ENCODE measurements at places on chromosomes 1 and 21.

DNA sequence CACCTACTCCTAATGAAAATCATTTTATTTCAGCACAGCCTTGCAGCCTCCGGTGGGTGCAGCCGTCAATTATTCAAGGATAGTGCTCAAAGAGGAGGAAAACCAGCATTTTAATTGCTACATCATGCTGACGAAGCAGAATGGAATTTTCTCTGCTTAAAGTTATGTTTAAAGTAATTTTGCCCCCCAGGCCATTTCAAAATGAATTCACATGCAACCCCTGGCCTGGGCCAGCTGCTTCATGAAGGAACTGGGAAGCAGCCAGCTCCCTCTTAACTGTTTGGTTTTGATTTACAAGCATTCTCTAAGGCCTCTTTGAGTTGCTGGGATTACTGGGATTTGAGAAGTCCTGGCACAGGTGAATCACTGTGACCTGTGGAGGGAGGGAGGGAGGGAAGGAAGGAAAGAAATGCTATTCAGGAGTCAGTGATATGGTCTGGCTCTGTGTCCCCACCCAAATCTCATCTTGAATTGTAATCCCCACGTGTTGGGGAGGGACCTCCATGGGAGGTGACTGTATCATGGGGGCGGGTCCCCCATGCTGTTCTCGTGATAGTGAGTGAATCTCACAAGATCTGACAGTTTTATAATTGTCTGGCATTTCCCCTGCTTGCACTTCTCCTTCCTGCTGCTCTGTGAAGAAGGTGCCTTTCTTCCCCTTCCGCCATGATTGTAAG lies 66.0 kb downstream of the PGBD5 start:
- no peak for DNase-seq

DNA sequence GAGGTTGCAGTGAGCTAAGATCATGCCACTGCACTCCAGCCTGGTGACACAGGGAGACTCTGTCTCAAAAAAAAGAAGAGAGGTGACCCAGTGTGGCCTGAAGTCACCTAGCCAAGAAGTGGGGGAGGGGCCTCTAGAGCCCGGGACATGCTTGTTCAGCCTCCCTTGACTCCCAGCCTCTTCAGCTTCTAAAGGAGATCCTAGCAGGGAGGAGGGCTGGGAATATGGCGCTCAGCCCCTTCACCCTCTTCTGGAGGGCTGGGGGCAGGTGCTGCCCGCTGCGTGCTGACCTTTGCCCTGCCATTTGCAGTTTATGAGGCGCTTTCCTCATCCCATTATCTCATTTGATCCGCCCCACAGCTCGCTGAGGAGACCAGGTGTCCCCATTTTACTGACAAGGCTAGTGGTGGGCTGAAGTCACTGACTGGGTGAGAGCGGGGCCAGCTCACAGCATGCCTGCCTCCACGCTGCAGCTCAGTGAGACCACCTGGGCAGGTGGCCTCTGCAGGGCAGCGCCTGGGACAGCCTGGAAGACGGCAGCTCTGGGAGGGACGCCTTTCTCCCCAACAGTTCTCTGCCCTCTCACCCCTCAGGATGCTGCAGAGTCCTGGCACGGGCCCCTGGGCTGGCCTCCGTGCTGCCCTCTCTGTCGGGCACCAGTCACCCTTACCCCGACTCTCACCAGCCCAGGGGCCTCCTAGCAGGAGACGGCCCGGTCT lies 7.5 kb downstream of the ELF3 start:
- no peak for DNase-seq

- no peak for DNase-seq
Measured at GRCh38 chr21:33988237-33989017, 72.8 kb upstream of the ATP5PO start.

GRCh38 chr1:113536182-113536780 lies 146.0 kb downstream of the MAGI3 start:
- peak; percentile 15 for DNase-seq

DNA sequence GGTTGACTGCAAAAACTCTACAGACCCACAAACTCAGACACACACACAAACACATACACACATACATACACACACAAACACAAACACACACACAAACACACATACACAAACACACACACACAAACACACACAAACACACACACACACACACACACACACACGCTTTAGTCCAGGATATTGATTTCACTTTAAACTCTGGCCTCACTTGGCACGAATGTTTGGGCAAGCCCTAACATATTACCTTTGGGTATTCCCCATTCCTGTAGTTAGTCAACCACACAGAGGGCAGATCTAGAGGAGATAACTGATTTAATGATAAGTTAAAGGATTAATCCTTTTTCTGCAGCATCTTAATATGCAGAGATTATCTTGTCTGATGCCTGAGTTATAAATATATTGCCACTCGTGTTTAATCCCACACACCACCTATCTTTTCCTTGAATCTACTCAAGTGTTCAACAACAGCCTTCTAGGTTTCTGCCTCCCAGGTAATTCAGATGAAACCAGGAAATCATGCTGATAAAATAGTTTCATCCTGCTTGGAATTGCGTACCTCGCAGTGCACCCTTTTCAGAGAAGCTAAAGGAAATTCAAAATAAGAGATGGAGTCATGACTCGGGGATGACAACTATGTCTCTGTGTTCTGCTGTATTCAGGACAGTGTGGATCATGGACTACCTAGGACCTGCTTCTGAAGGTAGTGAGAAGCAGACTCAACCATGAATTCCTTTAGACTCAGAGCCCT lies 14.5 kb upstream of the RUNX1 start:
- no peak for DNase-seq

- no peak for DNase-seq
Measured at GRCh38 chr21:19322360-19322759, 918.8 kb upstream of the TMPRSS15 start.

DNA sequence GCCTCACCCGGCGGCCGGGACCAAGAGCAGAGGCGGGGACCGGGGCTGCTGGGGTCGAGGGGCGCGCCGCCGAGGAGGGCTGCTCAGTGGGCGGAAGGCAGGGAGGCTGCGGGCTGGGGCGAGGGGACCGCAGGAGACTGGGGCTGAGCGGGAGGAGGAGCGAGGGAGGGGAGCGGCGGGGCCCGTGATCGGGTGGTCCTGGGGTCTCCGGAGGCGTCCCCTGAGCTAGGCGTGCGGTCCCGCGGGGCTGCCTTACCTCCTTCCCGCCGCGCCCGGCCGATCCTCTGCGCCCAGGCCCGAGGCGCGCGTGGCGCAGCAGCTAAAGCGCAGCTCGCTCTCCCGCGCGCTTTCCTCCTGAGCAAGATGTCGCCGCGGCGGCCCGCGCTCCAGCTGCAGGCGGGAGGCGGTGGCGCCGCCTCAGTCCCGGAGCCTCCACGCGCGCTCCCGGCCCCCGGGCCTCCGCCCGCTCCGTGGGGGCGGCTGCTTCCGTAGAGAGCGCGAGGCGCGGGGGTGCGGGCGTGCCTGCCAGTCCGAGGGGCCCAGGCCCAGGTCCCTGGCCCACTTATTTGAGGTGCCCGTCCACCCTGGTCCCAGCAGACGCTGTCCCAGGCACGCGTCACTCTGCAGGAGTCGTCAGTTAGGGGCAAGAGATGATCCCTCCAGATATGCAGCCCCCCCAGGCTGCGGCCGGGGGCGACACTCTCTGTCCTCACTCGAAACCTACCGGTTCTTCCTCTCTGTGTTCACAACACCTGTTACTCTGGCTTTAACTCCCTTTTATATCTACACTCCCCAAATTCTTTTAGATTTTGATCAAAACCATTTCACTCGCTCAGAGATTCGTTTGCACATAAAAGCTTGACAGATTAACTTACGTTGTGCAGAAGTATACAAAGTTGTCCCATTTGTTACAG lies at the start of gene CCSAP:
CCSAP (minus strand) TSS at position 392 of the 914 bp plus-strand sequence. CDS start 582 bp downstream, outside the sequence.
- DNase-seq: peak; percentile 58

- DNase-seq: peak; percentile 30
Measured at GRCh38 chr21:32626621-32627196, 14.5 kb upstream of the CFAP298 start.

DNA sequence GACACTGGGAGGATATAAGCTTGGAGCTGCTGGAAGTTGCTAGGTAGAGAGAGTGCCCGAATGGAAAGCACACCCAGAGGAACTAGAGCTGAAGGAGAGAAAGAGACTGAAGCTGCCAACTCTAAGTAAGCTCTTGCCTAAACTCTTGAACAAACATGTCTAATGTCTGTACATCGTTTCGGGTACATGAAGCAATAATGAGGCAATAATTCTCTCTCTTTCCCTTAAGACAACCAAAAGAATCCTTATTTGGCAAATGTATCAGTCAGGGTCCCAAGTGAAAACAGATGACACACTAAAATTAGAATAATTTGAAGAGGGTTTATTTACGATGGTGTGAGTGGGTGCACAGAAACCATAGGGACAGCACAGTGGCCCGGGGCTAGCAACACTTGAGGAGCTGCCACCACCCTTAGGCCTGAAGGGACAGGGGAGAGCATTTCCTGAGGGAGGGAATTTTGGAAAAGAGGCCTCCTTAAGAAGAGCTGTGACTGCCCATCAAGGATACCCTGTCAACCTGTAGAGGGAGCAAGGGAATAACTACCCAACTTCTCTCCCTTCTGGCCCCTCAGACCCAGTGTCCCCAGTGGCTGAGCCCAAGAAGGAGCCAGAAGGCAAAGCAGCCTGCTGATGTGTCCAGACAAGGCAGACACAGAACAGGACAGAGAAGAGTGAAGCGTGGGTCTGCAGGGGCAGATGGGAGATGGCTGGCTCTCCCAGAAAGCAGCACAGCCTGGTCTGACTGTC lies 36.1 kb upstream of the KHDRBS1 start:
- DNase-seq: peak; percentile 70

DNA sequence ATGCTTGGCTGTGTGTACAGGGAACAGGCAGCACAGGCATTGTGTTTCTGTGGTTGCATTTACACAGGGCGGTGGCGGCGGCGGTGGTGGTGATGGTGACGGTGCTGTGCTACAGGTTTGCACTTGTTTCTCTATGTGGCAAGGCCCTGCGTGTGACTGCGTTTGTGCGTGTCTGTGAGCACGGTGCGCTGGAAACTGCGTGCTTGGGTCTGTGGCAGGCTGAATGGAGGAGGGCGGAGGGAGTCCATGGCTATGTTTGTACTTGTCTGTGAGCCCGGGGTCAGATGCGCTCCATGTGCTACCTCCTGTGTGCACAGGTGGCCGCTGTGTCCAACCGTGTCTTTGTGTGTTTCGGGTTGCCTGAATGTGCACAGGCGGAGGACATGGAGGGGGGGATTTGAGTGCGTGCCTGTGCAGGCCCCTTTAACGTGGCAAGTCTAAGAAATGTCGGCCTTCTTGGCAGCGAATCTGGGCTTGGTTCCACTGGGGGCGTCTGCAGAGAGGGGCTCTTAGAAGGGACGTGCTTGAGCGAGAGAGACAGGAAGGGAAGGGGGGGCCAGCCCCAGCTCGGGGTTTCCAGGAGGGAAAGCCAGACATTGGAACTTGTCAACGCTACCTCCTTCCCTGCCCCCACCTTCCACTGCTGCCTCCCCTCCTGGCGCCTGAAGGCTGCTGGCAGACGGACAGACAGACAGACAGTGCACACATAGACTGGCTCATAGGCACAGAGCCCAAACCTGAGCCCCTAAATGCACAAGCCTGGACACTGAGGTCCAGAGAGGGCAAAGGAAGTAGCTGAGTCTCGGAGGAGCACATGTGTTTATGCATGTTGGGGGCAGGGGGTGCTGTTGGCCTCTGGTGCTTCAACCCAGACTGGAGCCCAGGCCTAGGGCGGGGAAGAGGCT lies 32.7 kb upstream of the WASF2 start:
- peak; percentile 44 for DNase-seq

DNA sequence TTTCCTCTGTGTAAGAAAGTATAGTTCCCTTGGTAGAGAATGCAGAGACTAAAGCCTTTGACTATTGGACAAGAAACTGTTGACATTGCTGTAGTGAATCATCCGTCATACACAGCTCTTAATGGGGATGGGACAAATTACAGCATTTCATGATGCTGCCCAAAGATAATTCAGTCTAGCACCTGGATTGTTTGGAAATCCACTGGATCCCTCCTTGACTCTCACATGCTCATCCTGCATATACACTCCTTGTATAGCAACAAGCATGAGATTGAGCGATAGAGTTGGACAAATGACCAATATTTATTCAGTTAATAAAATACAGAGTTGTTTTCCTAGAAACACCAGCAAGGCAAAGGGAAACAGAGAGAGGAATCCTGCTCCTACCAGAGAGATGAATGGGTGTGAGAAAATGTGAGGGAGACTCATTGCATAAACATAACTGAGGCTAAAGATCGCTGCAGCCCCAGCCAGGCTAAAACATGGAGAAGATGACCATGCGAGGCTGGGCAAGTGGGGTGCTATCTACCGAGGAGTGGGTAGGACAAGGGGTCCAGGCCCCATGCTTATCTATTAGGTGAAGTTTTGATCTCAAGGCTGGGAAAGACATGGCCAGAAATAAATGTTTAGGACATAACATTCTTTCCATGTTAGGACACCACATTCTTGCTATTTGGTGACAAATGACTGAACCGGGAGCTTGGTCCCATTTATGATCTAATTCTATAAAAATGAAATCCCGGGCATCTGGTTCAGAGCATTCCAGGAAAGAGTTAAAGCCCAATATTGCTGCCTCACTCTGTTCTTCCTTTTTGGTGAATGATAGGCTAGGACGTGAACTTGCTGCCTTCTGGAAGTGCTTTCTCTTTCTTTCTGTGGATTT lies 153.2 kb downstream of the TGFB2 start:
- peak; percentile 61 for DNase-seq

- no peak for DNase-seq
Measured at GRCh38 chr1:8870103-8870502, 8.4 kb downstream of the ENO1 start.

DNA sequence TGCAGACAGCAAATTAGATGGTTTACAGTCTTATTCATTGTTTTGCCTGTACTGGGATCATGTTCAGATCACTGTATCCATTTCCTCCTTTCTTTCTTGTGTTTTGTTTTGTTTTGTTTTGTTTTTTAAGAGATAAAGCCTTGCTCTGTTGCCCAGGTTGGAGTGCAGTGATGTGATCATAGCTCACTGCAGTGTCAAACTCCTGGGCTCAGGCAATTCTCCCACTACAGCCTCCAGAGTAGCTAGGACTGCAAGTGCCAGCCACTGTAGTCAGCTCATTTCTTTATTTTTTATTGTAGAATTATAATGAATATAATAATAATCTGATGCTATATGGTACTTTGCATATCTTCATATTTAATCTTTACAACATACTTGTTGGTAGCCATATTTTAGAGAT lies 403.7 kb upstream of the B3GALT2 start:
- no peak for DNase-seq

GRCh38 chr1:54151013-54151412 lies 1.8 kb downstream of the CDCP2 start:
- no peak for DNase-seq

GRCh38 chr1:151942882-151943281 lies 33.6 kb upstream of the THEM4 start:
- DNase-seq: no peak

- DNase-seq: no peak
Measured at GRCh38 chr21:26637201-26637745, 64.2 kb upstream of the CYYR1 start.

DNA sequence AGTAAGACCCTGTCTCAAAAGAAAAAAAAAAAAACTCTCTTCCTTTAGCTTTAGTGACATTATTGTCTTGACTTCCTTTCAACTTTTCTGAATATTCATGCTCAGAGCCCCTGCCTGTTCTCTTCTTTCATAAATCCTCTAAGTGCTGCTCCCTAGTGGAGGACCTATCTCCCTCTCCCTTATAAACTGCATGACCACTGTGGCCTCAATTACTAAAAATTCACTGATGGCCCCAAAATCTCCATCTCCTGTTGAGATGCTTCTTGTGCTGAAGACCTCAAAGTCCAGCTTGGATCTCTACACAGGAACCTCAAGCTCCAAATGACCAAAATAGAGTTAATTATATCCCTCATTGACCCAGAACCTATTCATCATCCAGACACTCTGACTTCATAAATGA lies 7.8 kb downstream of the ITLN1 start:
- DNase-seq: no peak

- DNase-seq: peak; percentile 34
Measured at GRCh38 chr1:170893655-170894297, 41.6 kb upstream of the MROH9 start.

All from AG08395 (cell line).